ENCODE measurements at places on chromosomes 7 and 10. TPM values are rescaled to one million over a fixed set of nuclear protein-coding genes. Genes with fewer than 3 reads are reported as not detected.

RAB19 gene
- total RNA-seq = 1.3 TPM

C7orf57 gene
- total RNA-seq = 0.67 TPM

CD36 gene
- total RNA-seq = 0.50 TPM

LMOD2 gene
- not detected for total RNA-seq

FKBP9 gene
- total RNA-seq = 301 TPM

TUBB8 gene
- total RNA-seq = not detected

OGDHL gene
- 0.33 TPM for total RNA-seq

- DNase-seq = no peak
Observed at GRCh38 chr7:101169110-101169837, 3.9 kb upstream of the VGF start.

- DNase-seq = no peak
Observed at GRCh38 chr10:31697271-31698180, 231.1 kb downstream of the ARHGAP12 start.

DNA sequence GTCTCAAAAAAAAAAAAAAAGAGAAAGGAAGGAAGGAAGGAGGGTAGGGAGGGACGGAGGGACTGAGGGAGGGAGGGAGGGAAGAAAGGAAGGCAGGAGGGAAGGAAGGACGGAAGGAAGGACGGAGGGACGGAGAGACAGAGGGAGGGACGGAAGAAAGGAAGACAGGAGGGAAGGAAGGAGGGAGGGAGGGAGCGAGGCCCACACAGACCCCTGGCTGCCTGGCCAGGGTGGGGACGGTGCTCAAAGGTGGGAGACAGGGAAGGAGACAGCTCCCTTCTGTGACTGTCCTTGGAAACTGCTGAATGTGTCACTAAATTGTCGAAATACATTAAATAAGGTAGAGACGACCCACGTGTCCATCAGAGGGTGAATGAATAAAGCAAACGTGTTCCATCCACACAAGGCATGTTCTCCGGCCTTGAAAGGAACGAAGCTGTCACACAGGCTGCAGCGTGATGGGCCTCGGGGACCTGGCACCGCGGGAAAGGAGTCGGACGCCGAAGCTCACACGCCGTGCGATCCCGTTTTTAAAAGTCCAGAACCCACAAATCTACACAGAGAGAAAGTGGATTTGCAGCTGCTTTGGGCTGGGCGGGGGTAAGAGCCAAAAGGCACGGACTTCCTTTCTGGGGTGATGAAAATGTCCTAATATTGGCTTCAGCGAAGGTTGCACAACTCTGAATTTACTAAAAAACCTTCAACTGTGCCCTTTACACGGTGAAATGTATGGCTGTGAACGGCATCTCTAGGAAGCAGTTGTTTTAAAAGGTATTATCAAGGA lies 23.3 kb downstream of the ADAP1 start:
- no peak for DNase-seq

DNA sequence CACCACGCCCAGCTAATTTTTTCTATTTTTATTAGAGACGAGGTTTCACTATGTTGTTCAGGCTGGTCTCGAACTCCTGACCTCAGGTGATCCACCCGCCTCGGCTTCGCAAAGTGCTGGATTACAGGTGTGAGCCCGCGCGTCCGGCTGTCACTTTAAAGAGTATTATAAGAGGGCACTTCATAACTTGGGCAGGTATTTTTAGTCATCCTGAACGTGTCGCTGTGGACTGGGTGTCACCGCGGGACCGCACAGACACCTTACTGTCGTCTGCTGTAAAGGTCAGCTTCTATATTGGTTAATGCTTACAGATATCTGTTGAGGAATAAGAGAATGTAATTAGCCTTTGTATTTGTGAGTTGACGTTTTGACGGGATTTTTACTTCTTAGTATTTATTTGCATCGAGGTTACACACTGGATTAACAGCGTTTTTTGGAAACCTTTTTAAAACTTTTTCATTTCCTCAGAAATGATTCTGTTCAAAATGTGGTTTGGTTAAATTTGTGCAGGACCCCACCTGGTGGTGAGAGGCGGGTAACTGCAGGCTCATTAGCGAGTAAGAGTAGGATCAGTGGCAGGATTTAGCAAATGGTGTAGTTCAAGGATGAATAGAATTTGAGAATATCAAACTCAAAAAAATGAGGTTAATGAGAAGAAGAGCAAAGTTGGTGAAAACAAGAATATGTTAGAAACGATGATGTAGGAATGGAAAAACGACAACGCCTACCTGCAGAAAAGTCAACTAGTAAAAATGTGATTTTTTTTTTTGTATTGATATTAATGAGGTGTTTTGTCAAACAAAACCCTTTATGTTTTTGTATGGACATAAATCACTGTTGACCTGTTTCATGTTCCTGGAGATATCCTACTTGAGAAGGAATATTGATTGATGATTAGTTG lies 3.2 kb downstream of the DNAJB6 start:
- peak; percentile 65 for DNase-seq

DNA sequence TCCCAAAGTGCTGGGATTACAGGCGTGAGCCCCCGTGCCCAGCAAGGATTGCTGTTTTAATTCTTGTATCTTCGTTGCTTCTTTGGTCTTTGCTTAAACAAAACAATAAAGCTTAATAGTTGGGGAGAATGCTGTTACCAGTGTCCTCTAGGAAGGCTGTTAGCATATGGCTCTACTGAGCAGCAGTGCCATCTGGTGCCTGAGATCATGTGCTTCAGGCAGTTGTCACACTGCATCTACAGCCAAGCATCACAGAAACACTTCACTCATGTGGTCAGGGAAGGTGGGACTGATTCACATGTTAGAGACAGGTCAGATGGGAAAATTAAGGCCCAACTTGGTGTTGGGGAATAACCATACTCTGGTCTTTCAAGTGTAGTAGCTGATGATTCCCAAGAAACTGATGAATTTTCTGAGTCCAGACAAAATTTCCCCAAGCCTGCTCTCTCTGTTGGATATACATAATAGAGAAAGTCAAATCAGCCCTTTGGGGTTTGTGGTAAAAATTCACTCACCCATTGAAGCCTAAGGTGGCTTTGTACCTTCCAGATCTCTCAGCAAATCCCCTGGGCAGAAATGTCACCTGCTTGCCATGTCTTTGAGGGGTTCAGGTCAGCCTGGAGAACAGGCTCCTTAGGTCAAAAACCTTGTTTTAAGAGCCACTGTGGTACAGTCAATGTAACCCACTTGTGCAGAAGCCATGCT lies 28.4 kb downstream of the UBE2D4 start:
- peak; percentile 66 for DNase-seq

DNA sequence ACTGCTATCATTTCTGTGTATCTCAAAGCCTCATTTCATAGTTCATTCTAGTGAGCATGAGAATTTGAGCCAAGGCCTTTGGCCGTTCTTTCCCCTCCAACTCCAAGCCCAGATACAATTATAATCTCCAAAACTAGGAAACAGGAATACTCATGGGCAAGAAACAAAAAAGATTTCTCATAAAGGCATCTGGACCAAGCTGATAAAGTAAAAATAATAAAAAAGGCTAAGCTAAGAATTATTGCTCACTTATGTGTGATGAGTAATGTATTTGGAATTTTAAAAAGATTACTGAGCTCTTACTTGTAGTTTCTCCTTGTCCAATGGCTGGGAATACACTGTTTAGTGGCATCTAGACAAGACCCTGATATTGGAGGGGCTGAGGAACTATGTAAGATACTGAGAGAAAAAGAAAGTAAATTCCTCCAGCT lies 196.4 kb upstream of the POM121L12 start:
- DNase-seq = no peak
